ENCODE measurements at places on chromosomes 2 and 18.

- DNase-seq = no peak
These were observed 151.8 kb downstream of the PIK3C3 start for GRCh38 chr18:42106784-42107183.

GRCh38 chr2:172181840-172182239, 79.1 kb upstream of the DLX2 start:
- no peak for DNase-seq

GRCh38 chr2:217075268-217076057, 215.6 kb upstream of the TNP1 start:
- DNase-seq = no peak

DNA sequence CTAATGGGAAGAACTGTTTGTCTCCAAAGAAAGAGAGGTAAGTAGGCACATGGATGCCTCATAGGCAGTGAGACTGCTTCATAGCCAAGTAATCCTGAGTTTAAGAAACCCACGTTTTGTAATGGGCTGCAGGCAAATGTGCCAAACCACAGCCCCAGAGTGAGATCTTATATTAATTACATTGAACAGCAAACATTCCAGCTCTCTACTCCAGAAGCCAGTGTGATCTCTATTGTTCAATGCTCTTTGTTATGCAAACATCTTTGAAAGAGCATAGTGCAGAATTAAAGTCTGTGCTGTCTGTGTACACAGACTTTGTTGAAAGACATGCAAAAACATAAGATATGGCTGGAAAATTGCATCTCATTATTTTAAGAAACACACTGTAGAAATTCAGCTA, 720.8 kb upstream of the REG3G start:
- no peak for DNase-seq

- no peak for DNase-seq
These were observed 14.9 kb upstream of the UGT1A1 start for GRCh38 chr2:233745073-233745755.

GRCh38 chr2:176745543-176746200, 466.9 kb upstream of the HNRNPA3 start:
- DNase-seq = no peak

GRCh38 chr2:149119368-149119767, 80.9 kb downstream of the LYPD6B start:
- DNase-seq = no peak

DNA sequence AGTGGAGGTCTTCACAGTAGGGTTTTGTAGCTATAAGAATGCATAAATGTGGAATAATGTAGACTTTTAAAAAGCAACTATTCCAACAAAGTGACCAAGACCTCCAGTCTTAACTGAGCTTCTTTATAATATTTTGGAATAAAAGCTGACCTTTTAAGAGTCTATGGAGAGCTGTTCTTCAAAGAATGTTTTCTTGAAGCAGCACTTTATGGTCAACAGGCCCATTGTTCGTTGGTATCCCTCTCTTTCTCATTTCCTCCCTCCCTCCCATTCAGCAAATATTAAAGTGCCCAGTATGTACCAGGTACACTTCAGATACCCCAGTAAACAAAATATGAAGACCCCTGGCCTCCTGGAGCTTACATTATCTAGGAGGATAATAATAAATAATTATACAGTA, 140.1 kb upstream of the SMAD7 start:
- no peak for DNase-seq

GRCh38 chr2:212549941-212550340, 11.3 kb upstream of the ERBB4 start:
- DNase-seq = no peak

GRCh38 chr18:58013241-58014211, 30.5 kb upstream of the NEDD4L start:
- no peak for DNase-seq

DNA sequence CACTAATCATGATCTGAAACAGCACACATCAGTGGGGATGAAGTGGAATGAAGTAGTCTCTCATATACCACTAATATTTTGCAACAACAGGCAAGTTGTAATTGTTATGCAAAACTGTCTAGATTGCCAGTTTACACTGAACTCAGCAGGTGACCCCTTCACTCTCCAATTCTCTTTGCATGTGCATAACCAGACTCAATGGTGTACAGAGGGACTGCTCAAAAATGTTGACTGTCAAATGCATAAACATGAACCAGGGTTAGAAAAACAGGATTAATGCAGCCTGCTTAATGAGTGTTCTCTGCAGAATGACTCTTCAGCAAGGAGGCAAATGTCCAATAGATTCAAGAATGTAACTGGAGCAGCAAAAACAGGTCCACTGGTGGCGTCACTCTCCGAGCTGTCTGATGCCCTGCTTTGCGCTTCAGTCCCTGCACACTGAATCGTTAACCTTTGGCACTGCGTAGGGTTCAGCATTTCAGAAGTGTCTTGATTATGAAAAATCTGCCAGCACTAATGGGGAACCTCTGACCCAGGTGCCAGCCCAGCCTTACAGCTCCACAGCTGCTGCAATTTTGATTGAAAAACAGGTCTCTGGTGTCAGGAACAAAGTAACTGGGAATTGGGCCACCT, 209.3 kb downstream of the TDRD15 start:
- DNase-seq = no peak

DNA sequence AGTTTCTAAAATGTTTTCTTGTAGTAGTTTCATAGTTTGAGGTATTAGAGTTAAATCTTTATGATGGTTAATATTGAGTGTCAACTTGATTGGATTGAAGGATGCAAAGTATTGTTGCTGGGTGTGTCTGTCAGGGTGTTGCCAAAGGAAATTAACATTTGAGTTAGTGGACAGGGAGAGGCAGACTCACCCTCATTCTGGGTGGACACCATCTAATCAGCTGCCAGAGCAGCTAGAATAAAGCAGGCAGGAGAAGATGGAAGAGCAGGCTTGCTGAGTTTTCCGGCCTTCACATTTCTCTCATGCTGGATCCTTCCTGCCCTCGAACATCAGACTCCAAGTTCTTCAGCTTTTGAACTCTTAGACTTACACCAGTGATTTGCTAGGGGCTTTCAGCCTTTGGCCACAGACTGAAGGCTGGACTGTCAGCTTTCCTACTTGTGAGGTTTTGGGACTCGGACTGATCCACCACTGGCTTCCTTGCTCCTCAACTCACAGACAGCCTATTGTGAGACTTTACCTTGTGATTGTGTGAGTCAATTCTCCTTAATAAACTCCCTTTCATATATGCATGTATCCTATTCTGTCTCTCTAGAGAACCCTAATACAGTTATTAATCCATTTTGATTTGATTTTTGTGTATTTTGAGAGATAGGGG, 56.8 kb upstream of the STK39 start:
- no peak for DNase-seq

GRCh38 chr2:136344339-136344738, 226.4 kb upstream of the CXCR4 start:
- DNase-seq = no peak

DNA sequence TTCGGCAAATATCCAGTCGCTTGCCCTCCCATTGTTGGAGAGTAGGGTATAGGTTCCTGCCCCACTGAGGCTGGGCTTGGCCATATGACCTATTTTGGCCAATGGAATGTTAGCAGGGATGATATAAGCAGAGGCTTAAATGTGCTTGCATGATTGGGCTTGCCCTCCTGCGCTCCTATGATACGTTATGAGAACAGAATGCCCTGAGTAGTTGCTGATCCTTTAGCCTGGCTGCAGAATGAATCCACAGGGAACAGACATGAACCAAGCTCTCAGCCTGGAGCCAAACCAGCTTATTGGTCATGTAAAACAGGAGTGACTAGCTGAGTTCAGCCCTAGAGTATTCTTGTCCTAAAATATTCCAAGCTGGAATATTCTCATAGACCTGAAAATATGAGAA, 34.8 kb upstream of the IMP4 start:
- DNase-seq = no peak

DNA sequence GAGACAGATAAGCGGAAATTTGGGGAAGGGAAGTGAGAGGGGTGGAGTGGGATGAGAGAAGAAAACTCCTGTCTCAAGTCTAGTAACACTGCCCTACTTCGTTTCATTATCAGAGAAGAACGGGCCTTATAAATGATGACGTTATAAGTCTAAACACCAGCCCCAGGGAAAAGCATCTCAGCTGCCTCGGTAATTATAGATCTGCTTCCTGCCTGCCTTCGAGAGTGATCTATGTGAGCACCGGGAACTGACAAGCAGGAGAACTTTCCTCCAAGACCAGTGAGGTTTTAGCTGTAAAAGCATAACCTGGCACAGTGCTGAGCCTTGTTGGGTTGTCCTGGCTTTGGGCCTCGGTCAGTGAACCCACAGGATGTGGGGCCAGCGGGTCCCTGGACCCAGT, 227.9 kb upstream of the SIX2 start:
- no peak for DNase-seq

GRCh38 chr2:60505880-60506260, 47.6 kb downstream of the BCL11A start:
- no peak for DNase-seq
